Activated CD4-positive, alpha-beta T cell treated with anti-CD3 and anti-CD28 coated beads for 36 hours (primary cell): ENCODE measurements at places on chromosomes 12 and 14. TPM values are rescaled to one million over a fixed set of nuclear protein-coding genes. Genes with fewer than 3 reads are reported as not detected.

DNA sequence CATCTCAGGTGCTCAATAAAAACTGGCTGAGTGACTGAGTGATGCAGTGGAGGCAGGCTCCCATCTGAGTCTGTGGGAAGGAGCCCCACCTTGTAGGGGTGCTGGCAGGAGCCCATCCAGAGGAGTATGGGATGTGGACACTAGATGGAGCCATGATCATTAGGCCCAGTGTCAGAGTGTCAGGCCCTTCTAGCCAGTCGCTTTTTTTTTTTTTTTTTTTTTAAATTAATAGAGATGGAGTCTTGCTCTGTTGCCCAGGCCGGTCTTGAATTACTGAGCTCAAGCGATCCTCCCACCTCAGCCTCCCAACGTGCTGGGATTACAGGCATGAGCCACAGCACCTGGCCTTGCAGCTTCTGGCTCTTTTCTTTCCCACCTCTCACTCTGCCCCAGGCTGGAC lies 11.5 kb downstream of the RITA1 start:
- no peaks in the 10 kb centered on the region for H3K27me3 ChIP-seq
- peaks cover 2% of the 10 kb centered on the region for H3K4me1 ChIP-seq
- no peak overlapping the region for H3K27ac ChIP-seq
- no peak overlapping the region for H3K4me3 ChIP-seq
- peak; percentile 76 for DNase-seq

DNA sequence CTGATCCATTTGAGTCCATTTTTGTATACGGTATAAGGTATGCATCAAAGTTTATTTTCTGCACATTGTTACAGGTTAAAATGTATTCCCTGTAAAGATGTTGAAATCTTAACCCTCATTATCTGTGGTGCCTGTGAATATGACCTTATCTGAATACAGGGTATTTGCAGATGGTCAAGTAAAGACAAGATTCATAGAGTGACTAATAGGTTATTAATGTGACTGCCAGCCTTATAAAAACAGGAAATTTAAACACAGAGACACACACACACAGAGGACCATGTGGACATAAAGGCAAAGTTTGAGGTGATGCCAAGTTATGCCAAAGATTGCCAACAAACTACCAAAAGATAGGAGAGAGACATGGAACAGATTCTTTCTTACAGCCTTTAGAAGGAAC lies 347.2 kb upstream of the DCN start:
- H3K36me3 ChIP-seq = peaks cover 1% of the 10 kb centered on the region
- H3K4me3 ChIP-seq = no peak overlapping the region

DNA sequence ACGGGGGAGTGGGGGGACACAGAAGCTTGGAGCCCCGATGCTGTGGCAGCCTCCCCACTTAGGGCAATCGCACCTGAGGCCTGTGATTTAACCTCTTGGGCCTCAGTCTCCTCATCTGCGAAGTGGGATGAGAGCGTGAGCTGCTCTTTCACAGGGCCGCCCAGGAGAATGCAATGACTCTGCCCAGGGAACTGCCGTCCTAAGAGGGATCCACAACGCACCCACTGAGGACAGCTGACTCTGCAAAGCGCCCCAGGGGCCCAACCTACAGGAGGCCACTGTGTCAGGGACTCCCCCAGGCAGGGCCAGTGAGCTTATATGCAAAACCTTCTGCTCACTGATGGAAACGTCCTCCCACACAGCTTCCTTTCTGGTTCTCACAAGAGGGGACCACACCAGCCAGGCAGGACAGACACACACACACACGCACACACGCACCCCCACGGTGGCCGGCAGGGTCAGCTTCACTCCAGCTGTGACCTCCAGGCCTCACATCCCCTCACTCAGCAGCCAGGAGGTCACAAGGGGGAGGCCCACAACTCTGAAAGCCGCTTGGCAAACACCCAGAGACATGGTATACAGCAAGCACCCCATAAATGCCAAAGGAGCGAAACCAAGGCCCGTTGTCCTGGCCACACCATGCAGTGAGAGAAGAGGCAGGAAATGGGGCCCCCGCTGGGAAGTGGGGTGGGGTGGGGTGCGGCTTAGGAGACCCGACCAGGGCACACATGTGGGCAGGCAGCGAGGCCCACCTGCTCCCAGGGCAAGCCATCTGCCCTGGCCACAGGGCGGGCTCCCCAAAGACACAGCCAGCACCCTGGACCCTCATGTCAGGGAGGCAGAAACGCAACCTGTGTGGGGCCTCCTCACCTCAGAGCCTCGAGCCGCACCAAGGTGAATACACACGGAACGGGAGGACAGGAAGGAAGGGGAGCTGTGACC lies 73.3 kb downstream of the NCOR2 start:
- peak overlapping the region; percentile 91 for H3K27ac ChIP-seq
- peaks cover 16% of the 10 kb centered on the region for H3K36me3 ChIP-seq
- peak overlapping the region; percentile 25 for H3K4me3 ChIP-seq
- H3K4me1 ChIP-seq = peaks cover 48% of the 10 kb centered on the region
- no peaks in the 10 kb centered on the region for H3K27me3 ChIP-seq
- DNase-seq = peak; percentile 84

DNA sequence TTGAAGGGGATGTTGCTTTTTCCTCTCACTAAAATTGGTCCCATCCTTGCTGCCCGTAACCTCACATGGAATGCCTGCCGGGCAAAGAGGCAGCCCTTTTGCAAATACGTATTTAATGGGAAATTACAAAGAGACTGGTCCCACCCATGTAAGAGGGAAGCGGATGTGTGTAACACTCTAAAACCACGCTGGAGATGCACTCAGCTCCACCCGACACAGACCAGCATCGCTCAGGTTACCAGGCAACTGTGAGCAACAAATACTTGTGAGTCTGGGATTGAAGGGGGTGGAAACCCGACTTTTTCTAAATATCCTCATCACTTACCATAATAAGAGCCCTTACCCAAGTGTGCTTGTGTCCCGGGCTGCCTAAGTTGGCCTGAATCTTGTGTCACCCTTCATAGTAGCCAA lies 47.7 kb downstream of the ELK3 start:
- peaks cover 62% of the 10 kb centered on the region for H3K4me1 ChIP-seq
- H3K4me3 ChIP-seq = peak overlapping the region; percentile 2
- H3K27me3 ChIP-seq = no peaks in the 10 kb centered on the region
- peak; percentile 71 for DNase-seq
- H3K27ac ChIP-seq = peak overlapping the region; percentile 74

GRCh38 chr14:50998612-50999011 lies 54.3 kb upstream of the PYGL start:
- DNase-seq = no peak
- H3K36me3 ChIP-seq = no peaks in the 10 kb centered on the region
- no peak overlapping the region for H3K27ac ChIP-seq
- no peaks in the 10 kb centered on the region for H3K4me1 ChIP-seq
- no peak overlapping the region for H3K4me3 ChIP-seq

PTCSC3 gene
- not detected for total RNA-seq
